BJ (cell line): ENCODE measurements at places on chromosomes 5 and 9.

GRCh38 chr5:116571568-116572349 is 2.9 kb downstream of the SEMA6A start:
- DNase-seq, result no peak

GRCh38 chr5:120007598-120007997 is 378.2 kb downstream of the FAM170A start:
- DNase-seq, result no peak

DNA sequence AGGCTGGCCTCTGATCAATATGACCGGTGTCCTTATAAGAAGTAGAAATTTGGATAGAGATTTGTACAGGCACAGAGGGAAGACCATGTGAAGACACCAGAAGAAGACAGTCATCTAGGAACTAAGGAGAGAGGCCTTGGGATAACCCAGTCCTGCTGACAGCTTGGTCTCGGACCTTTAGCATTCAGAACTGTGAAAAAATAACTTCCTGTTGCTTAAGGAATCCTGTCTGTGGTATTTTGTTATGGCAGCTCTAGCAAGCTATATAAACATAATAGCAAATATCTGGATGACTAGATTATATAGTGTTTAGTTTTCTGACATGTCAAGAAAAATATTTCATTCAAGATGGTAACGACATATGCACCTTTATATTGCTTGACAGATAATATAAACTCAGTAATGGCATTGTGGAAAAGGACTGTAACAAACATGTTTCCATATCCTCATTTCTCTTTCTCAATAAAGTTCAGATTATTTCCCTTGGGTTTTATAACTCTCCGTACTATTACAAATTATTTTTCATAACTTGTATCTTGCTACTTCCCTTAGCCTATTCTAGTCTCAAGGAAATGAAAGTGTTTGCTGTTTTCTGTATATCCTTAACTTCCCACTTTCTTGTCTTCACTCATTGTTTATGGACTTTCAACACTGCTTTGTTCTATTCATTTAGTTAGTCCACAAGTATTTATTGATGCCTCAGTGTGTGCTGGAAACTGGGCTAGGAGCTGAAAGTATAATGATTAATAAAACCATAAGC is 62.4 kb downstream of the KIAA1958 start:
- DNase-seq, result no peak

GRCh38 chr9:101427957-101428655 is 7.5 kb downstream of the ALDOB start:
- no peak for DNase-seq

DNA sequence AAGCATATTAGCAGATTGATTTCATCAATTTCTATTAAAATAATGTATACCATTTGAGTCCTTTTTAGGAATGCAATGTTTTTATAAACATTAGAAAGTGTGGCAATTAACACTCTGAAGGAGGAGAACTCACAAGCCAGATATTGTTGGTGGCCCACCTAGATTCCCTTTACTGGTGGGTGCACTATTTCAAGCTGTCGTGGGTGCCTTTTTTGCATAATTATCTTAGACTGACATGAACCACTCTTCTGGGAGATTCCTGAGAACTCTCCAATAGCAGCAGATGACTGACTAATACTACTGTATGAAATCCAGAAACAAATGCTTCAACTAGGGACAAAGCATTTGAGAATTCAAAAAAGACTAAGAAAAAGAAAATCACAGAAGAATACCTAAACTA is 526.0 kb downstream of the CDH18 start:
- DNase-seq, result no peak

DNA sequence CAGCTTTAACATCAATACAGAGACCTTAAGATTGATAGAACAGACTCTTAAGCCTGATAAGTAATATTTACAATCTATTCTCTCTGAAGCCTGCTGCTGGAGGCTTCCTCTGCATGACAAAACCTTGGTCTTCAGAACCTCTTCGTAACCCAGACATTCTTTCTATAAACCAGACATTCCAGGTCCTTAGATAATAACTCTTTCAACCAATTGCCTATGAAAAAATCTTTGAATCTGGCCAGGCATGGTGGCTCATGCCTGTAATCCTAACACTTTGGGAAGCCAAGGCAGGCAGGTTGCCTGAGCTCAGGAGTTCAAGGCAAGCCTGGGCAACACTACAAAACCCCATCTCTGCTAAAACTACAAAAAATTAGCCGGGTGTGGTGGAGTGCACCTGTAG is 327.8 kb downstream of the ENC1 start:
- DNase-seq, result no peak

DNA sequence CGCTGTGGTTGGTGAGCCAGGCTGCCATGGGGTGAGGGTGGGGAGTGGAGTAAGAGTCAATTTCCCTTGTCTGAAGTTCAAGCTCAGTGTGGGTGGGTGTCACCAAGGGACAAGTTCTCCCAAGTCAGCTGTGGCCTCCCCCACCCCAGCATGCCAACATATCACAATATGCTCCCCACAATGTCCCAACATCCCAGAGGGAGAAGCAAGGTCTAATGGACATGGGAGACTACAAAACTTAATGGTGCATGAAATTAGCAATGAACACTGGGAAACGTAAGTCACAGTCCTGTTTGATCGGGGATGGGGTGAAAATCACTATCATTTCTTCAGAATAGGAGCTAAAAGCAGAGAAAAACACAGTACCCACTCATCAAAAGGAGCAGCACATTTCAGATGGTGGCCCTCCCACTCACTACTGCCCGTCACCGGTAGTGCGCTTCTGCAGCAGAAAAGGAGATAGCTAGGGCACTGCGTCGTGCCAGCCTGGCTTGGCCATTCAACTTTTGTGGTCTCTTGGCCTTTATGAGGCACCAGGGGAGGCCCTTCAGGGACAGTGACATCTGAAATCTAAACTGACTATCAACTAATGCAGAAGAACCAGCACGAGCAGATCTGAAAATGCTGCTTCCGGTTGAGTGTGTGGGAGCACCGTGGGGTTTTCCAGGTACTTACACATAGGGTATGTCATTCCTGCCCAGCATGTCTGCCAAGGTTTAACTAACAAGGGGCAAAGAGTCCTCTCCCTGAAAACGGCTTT is 20.5 kb upstream of the NDFIP1 start:
- DNase-seq, result no peak

- DNase-seq, result peak; percentile 52
Measured at GRCh38 chr9:33816327-33817252, at the start of gene UBE2R2. Gene UBE2R2, plus strand, starts transcription at chr9:33817160. Its CDS starts 598 bp downstream, at chr9:33817758.

GRCh38 chr5:33801292-33801691 is 90.5 kb downstream of the ADAMTS12 start:
- DNase-seq, result no peak

DNA sequence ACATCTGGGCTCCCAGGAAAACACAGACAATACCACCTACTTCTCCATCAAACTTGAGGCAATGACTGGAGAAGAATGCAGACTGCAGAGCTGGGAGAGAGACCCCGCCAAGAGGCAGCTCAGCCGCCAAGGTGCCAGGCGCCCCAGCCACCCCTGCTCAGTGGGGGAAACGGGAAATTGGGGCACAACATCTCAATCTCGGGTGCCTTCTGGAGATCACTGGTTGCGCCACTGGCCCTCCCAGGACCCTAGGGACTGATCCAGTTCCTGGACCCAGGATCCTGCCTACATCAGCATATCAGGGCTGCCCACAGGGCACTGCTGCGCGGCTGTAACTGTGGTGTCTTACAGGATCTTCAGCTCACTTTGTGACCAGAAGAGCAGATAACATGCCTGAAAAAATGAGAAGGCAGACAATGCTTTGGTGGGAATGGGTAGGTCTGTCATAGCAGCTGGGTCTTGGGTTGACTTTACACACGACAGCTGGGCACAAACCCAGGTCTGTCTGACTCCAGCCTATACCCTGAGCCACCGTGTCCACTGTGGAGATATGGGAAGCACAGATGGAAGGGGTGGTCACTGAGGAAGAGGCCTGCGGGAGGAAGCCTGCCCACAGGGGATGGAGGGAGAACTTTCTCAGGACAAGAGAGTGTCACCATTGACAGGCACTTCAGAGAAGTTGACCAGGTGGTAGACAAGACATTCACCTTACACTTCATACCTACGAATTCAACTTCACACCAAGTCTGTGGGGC is 135.2 kb upstream of the RAPGEF1 start:
- DNase-seq, result no peak

- no peak for DNase-seq
Measured at GRCh38 chr5:178990491-178990890, 4.6 kb downstream of the GRM6 start.

- DNase-seq, result no peak
Measured at GRCh38 chr5:16976625-16977008, 40.5 kb upstream of the MYO10 start.

- no peak for DNase-seq
Measured at GRCh38 chr5:167696558-167697314, 594.7 kb upstream of the WWC1 start.

DNA sequence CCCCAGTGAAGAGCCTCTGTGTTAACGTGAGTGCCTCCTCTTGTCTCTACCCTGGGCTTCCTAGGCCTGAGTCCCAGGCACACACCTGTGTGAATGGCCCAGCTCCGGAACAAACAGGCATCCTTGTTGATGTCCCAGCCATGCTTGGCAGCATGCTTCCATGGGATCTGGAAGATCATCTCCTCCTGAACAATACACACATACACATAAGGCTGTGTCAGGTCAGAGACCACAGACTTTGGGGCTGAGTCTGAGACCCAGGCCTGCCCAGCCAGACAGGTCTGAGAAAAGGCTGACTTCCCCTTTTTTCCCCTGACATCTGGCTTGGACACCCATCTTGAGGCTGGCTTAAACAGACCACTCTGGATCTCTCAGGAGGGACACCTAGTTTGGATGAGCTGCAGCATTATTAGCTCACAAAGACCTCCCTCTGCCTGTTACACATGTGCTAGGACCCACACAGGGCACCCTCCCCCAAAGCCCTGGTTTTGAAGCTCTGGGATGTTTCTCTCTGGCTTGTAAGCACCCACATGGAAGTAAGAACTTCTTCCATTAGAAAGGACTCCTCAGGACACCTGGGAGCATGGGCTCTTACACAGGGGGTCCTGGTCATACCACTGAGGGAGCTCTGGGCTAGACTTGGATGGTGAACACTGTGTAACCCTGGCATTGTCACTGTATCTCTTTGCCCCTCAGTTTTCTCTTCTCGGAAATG is 2.6 kb downstream of the IRF1 start:
- no peak for DNase-seq

DNA sequence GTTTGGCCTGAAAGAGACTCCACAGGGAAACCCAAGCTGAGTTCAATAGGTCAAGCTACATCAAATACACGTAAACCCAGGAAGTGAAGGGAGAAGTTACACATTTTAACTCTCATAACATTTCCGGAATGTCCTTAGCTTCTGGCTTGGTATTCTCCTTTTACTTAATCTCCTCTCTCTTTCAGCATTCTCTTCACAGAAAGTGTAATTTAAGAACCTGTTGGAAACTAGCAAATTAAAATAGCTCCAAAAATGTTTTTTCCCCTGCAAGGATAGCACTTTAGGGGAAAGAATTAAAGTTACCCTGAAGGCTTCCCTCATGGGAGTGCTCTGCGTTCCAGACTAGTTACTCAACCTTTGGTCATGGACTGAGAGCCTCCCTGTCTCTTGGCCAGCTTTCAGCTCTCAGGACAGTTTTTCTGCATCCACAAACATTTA is 292.7 kb upstream of the TARS1 start:
- peak; percentile 91 for DNase-seq

DNA sequence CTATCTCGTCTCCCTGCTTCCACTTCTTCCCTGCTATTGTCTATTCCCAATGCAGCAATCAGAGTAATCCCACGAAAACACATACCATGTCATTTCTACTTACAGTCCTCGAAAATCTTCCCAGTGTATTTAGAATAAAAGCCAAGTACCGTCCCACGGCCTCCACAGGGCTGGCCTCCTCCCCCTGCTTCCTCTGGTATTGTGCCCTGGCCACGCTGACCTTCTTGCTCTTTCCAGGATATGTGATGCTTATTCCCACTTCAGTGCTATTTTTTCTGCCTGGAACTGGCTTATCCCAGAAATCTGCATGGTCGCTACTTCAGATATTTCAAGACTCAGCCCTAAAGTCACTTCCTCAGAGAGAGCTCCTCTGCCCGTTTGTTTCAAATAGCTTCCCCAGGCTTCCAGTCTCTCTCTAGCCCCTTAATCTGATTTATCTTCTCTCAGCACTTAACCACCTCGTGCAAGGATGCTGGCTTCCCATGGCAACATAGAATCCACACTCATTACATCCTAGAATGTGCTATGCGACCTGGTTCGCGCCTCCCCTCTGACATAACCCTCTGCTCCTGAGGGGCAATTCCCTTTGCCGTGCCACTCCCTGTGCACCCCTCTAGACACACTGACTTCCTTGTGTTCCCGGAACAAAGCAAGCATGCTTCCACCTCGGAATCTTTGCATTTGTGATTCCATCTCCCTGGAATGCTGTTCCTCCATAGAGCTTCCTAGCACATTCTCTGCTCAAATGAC is 365.9 kb downstream of the ZSWIM6 start:
- DNase-seq, result no peak

DNA sequence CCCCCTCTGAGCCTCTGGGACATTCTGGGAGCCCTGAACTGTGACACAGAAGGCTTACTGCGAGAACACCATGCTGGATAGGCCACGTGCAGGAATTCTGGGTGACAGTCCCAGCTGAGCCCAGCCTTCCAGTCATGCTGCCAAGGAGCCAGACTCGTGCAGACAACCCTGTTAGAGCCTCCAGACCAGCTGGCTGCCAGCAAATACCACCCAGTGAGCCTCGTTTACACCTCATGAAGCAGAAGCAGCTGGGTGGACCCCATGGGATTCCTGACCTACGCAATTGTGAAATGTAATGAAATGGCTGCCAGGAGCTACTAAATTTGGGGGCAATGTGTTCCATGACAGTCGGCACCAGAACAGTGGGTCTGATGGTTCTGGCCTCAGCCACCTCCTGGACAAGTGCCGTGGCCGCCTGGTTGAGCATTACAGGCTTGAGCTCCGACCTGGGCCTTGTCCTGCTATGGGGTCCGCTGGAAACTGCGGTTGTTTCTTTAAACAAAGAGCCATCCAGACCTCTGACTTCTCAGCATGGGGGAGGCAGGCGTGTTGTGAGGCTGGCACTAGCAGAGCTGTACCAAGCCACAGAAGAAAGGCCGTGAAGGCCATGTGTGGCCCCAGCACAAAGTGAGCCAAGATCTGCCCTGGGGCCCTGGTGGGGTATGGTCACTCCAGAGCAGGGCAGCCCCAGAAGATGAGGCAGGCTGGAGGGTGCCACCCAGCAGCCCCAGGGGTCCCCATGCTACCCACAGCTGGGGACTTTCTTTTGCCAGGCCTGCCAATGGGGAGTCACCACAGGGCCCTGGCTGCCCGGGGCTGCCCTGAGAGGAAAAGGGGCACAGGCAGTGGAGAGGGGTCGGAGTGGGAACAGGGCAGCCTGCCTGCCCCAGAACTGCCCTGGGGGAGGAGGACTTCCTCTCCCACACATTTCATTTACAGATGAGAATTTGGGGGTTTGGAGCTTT is 19.3 kb upstream of the RXRA start:
- DNase-seq, result no peak

- DNase-seq, result no peak
Measured at GRCh38 chr9:82445556-82445955, 457.0 kb downstream of the SPATA31D1 start.
